ENCODE measurements at places on chromosomes 5 and 9. TPM values are rescaled to one million over a fixed set of nuclear protein-coding genes. Genes with fewer than 3 reads are reported as not detected.

The PCDHGA6 gene
- 0.80 TPM for total RNA-seq

The CDC25C gene
- total RNA-seq: 7.5 TPM

The FGFR4 gene
- 1.3 TPM for total RNA-seq

The CNTNAP3B gene
- not detected for total RNA-seq

The SPATA9 gene
- total RNA-seq: not detected

The EQTN gene
- not detected for total RNA-seq

The NTRK2 gene
- 1.5 TPM for total RNA-seq

The ACTBL2 gene
- not detected for total RNA-seq

The CD14 gene
- 0.56 TPM for total RNA-seq

The LCN15 gene
- not detected for total RNA-seq

The CCNG1 gene
- total RNA-seq: 103 TPM

The DDX4 gene
- 0.83 TPM for total RNA-seq

The SETX gene
- 78.2 TPM for total RNA-seq

The NR5A1 gene
- total RNA-seq: not detected

The ANKRD55 gene
- 7.5 TPM for total RNA-seq

The ACER2 gene
- 2.4 TPM for total RNA-seq

The TMC1 gene
- 0.27 TPM for total RNA-seq

Data from T-helper 1 cell treated with Interleukin-12 subunit alpha and Interleukin-12 subunit beta and Interleukin-4 antibody, amounts not matched to agents 30 ng/mL and 1 ng/mL, for 36 hours (primary cell).